Mesothelial cell of epicardium (in vitro differentiated cells): ENCODE measurements at places on chromosomes 16 and 17. TPM values are rescaled to one million over a fixed set of nuclear protein-coding genes. Genes with fewer than 3 reads are reported as not detected.

Gene ABCA5
- 12.5 to 13.9 TPM (median 13.1 TPM) in 3 replicates for total RNA-seq

Gene CDH5
- 0.09 to 0.27 TPM (median 0.16 TPM) in 3 replicates for total RNA-seq

Gene MEIOB
- total RNA-seq, result not detected in 3 replicates

Gene PABPN1L
- 0.22 to 0.41 TPM (median 0.40 TPM) in 3 replicates for total RNA-seq

Gene KRTAP4-5
- not detected in 3 replicates for total RNA-seq

Gene KRTAP4-3
- total RNA-seq, result not detected in 3 replicates

Gene CPHXL
- not detected in 3 replicates for total RNA-seq

Gene TMEM107
- 22.0 to 23.2 TPM (median 22.6 TPM) in 3 replicates for total RNA-seq

Gene RNFT1
- total RNA-seq, result 18.5 to 21.6 TPM (median 20.4 TPM) in 3 replicates

Gene FOXN1
- total RNA-seq, result 0.34 to 0.42 TPM (median 0.34 TPM) in 3 replicates

Gene SLFN11
- total RNA-seq, result 34.1 to 37.7 TPM (median 36.9 TPM) in 3 replicates

Gene MYH1
- not detected in 3 replicates for total RNA-seq

Gene METRNL
- total RNA-seq, result 105 to 106 TPM (median 106 TPM) in 3 replicates

Gene SETD6
- total RNA-seq, result 27.1 to 29.4 TPM (median 28.9 TPM) in 3 replicates

Gene PERCC1
- not detected in 3 replicates for total RNA-seq

Gene CISD3
- 4.6 to 5.6 TPM (median 5.1 TPM) in 3 replicates for total RNA-seq

Gene BAIAP3
- total RNA-seq, result 1.3 to 2.4 TPM (median 2.3 TPM) in 3 replicates

Gene EPX
- not detected in 3 replicates for total RNA-seq

Gene CES3
- total RNA-seq, result 4.8 to 5.4 TPM (median 5.1 TPM) in 3 replicates

Gene HS3ST3B1
- 8.7 to 9.8 TPM (median 8.7 TPM) in 3 replicates for total RNA-seq

Gene CDK3
- total RNA-seq, result 34.7 to 36.5 TPM (median 34.9 TPM) in 3 replicates

Gene TMEM92
- total RNA-seq, result 2.7 to 3.9 TPM (median 3.6 TPM) in 3 replicates

Gene CD300C
- total RNA-seq, result not detected in 3 replicates

Gene TBC1D26
- 2.8 to 3.8 TPM (median 2.8 TPM) in 3 replicates for total RNA-seq

Gene CIBAR2
- total RNA-seq, result not detected in 3 replicates

Gene CCL7
- not detected in 3 replicates for total RNA-seq

Gene KRT40
- 0.16 TPM in 1 of 3 replicates, not detected in the others for total RNA-seq

Gene FBXW10B
- 0.99 to 1.5 TPM (median 1.3 TPM) in 3 replicates for total RNA-seq

Gene MAPK7
- total RNA-seq, result 46.0 to 49.0 TPM (median 47.6 TPM) in 3 replicates

Gene NECAB2
- total RNA-seq, result 1.2 to 1.8 TPM (median 1.5 TPM) in 3 replicates

Gene SDR42E1
- 0.13 to 0.35 TPM (median 0.23 TPM) in 3 replicates for total RNA-seq

Gene RHBDL1
- total RNA-seq, result 5.9 to 6.1 TPM (median 6.0 TPM) in 3 replicates

Gene JUP
- total RNA-seq, result 202 to 207 TPM (median 205 TPM) in 3 replicates

Gene IRX3
- total RNA-seq, result 40.3 to 45.8 TPM (median 45.2 TPM) in 3 replicates

Gene CACNG1
- 0.18 to 0.23 TPM (median 0.20 TPM) in 3 replicates for total RNA-seq

Gene KRT27
- total RNA-seq, result not detected in 3 replicates

Gene CDC27
- total RNA-seq, result 91.4 to 94.2 TPM (median 92.8 TPM) in 3 replicates

Gene CCDC144A
- total RNA-seq, result 0.49 to 0.75 TPM (median 0.55 TPM) in 3 replicates

Gene MIEN1
- 35.3 to 35.9 TPM (median 35.3 TPM) in 3 replicates for total RNA-seq

Gene TEKT5
- total RNA-seq, result 0.64 to 1.1 TPM (median 1.0 TPM) in 3 replicates
